ENCODE measurements at places on chromosomes 2 and 18.

GRCh38 chr2:9263428-9263827 lies 56.8 kb downstream of the ASAP2 start:
- no peak for DNase-seq

- DNase-seq, result no peak
Observed at GRCh38 chr18:32771871-32772580, 797 bp downstream of the KLHL14 start.

DNA sequence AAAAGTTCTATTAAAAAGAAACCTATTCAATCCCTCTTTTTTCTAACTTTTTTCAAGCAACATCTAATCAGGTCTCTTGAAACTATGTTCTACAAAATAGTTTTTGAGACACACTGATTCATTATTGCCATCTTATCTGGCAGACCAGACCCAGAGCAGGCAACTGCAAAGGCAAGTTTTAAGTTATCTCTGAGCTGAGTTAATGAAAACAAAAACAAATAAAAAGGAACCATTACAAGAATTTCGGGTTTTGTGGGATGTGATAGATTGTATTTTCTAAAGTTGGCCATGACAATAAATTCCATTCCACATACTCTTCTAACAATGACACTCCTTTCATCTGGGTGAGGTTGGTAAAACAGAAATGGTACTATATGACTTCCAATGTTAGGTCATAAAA lies 15.2 kb upstream of the TWSG1 start:
- no peak for DNase-seq

DNA sequence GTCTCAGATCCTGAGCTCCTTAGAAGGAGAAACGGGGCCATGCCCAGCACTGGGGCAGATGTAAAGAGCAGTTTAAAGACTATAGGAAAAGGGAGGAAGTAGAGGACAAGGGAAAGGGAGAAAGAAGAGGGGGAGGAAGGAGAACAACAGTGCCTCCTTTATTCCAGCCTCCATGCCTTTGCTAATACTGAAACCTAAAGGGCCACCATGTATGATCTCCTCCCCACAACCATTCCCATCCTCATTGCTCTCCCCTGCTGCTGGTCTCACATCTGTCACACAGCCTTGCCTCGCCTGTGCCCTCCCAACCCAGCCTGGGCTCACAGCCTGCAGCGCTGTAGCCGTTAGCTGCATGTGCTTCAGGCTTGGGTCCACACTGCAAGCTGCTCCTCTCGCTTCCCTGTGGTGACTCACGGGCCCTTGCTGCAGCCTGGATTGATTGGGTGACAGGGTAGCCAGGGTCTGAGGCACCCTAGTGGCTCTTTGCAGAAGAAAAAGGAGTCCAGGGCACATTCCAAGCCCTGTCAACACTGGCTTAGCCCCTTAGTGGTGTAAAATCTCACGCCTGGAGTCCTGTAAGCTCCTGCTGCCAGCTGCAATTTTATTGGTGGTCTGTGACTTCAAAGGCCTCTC lies 281.9 kb downstream of the SRBD1 start:
- no peak for DNase-seq

- DNase-seq, result no peak
Observed at GRCh38 chr2:149715005-149715592, 127.5 kb upstream of the MMADHC start.

- DNase-seq, result no peak
Observed at GRCh38 chr2:157269922-157270321, 12.4 kb downstream of the GALNT5 start.

GRCh38 chr2:198036029-198036879 lies 231.9 kb downstream of the PLCL1 start:
- no peak for DNase-seq

DNA sequence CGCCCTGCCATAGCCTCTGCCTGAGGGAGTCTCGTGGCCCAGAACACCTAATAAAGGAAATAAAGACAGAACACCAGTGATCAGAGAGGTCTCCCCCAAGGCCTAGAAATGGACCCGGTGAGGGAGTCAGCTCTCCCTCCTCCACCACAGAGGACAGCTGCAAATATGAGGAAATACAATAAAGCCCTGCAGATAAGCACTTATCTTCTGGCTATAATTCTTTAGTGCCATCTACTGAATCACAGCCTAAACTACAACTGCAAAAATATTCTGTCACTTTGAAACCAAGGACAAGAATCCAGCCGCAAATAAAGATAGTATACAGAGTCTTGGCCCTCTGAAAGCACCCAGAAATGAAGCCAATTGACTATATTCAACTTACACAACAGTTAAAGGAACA lies 42.4 kb upstream of the TACR1 start:
- DNase-seq, result no peak

GRCh38 chr2:74708883-74709282 lies 54.8 kb downstream of the SEMA4F start:
- DNase-seq, result no peak

GRCh38 chr2:227267410-227268115 lies 57.5 kb upstream of the MFF start:
- no peak for DNase-seq

DNA sequence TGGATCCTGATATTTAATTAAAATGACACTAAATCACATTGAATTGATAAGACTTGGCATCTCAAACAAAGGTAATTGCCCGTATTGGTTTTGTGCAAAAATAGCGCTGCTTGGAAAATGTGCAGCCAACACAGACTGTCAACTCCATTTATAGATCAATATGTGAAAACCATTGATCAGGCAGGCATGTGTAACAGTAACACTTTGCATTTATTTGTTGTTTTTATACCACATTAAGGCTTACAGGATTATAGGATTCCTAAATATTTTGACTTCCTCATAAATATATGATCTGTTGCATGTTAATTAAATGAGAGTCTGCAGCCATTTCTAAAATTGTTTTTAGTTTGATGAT lies 30.2 kb downstream of the ARHGAP15 start:
- DNase-seq, result no peak

GRCh38 chr2:48515513-48515985 lies 14.4 kb upstream of the STON1 start:
- DNase-seq, result no peak

GRCh38 chr2:237896507-237896892 lies 37.1 kb downstream of the RAMP1 start:
- DNase-seq, result no peak

- DNase-seq, result no peak
Observed at GRCh38 chr2:62229082-62229605, 33.2 kb downstream of the B3GNT2 start.

DNA sequence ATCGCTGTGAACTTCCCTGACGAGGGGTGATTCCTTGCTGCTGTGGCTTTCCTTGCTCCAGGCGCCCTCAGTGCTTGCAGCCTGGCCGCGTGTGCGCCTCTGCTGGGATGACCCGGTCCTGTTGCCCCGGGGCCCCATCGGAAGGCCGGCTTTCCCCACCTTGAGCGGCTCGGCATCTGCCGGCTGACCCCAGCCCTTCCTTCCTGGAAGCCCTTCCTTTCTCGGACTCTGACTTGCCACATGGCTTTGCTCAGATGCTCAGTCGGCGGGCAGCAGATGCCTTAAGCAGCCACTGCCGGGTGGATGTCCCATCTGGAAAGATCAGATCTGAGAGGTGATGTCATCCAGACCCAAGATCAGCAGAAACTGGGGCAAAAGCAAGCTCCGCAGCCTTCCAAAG lies 100.5 kb upstream of the ODC1 start:
- DNase-seq, result no peak

- no peak for DNase-seq
Observed at GRCh38 chr2:217099561-217099960, 239.7 kb upstream of the TNP1 start.

DNA sequence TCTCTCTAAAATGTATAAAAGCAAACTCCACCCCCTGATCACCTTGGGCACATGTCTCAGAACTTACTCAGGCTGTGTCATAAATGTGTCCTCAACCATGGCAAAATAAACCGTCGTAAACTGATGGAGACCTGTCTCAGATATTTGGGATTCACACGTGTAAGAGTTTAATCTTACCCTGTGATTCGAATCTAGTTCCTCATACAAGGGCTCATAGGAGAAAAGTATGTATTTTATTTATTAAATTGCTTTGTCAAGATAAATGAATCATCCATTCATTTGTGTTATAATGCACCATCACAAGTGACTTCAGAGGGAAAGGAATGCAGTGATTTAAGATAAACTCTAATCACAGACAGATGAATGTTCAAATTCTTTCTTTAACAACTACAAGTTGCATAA lies 712.5 kb upstream of the LRATD1 start:
- DNase-seq, result no peak

- DNase-seq, result no peak
Observed at GRCh38 chr2:72803151-72803550, 22.7 kb downstream of the EXOC6B start.

GRCh38 chr2:26495705-26496297 lies 17.9 kb upstream of the OTOF start:
- DNase-seq, result no peak

DNA sequence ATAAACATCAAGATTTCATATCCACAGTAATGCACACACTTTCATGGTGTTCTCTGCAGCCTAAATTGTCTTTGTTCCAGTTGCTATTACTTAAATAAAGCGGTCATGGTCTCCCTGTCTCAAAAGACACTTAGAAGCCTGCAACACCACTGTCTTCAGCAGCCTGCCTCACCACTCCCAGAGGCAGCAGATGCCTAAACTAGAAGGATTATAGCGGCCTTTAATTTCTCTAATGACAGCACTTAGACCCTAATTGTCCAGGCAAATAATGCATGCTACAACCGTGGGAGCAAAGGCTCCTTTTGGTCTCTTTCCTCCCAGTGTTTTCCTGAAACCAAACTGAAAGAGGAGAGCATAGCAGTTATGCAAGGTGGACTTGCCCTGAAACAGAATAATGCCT lies 248.8 kb upstream of the SLC39A10 start:
- DNase-seq, result no peak

GRCh38 chr18:70068981-70069380 lies 121.3 kb upstream of the CD226 start:
- no peak for DNase-seq

GRCh38 chr2:192159208-192159607 lies 35.5 kb downstream of the TMEFF2 start:
- no peak for DNase-seq

DNA sequence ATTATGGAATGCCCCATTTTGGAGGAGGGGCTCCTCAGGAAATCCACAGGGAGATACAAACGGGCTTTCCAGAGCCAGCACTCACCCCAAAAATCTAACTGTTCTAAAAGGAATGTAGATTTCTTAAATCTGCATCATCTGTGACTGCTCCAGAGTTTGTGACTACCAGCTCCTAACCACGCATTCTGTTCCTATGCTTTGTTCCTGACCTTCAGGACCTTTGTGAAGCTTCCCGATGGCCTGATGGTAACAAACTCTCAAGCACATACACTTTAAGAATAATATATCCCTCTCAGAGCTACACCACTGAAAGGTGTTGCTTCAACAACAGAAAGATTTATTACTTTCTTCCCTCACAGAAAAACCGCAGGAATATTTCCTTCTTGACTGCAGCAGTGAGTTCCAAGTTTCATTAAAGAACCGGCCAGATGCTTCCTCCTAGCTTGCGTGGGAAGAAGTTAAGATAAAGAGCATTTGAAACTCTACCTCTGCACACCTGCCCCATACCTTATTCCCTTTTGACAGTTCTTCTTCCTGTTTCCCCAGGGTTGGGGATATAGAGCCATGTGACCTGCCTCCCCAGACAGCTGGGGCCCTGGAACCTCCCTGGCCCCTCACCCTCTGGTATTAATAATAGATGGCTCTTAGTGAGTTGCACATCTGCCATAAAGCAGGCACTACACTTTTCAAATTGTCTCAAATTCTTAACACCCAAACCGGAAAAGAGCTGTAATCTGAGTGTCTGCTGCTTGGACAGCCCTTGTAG lies 40.2 kb upstream of the EML4 start:
- no peak for DNase-seq

- no peak for DNase-seq
Observed at GRCh38 chr2:39455826-39456225, 18.7 kb upstream of the MAP4K3 start.

- DNase-seq, result no peak
Observed at GRCh38 chr2:237883951-237884446, 24.6 kb downstream of the RAMP1 start.

GRCh38 chr2:133674066-133674432 lies 105.8 kb upstream of the NCKAP5 start:
- no peak for DNase-seq

GRCh38 chr2:10985260-10985659 lies 73.5 kb downstream of the KCNF1 start:
- DNase-seq, result no peak

DNA sequence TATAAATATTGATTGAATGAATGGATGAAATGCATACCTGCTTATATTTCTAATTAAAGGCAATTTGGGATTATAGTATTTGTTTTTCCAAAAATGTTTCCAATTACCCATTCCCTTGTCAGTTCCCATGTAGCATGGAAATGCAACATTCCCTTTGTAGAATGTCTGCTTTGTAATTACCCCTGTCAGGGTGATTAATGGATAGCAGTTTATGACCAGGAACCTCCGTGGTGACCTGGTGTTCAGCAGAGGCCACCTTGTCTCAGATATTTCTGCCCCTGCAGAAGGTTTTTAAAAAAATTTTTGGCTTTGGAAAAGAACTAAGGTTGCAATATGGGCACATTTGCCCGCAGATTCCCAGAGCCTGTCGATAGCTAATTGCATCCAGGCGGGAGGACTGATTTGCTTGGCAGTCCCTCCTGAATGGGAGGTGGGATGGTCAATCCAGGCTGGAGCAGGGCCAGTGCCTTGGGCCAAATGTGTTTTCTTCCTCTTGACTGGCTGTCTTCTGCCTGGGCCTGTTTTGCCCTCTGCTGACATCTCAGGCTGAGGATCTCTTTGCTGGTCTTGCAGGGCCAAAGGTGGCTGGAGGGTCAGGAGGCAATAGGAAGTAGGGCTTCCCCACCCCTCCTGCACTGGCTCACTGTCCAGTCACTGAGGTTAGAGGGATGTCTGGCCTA lies 82.1 kb downstream of the TMEM182 start:
- DNase-seq, result no peak

DNA sequence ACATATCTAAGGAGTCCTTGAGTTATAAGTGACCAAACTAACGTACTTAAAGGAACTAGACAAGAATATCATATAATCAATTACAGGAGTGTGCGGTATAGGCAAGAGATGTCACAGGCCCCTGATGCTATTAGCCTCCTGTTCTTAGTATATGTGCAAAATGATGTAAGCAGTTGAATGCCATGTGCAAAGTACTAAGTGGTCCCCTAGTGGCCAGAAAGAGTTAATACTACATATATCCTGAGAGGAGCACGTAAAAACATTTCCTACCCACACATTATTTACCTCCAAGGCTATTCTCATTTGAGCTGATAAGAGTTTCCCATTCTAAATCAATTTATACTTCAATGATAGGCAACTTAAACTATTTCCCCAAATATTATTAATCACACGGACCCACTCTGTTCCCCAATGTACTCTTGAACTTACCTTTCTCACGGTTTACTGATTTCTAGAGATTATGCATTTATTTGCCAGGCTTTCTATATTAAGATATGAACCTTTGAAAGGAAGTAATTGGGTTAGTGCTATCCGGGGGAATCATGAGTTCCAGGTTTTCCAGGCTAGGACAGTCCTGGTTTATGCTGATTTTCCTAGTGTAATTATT lies 158.0 kb upstream of the KLHL14 start:
- DNase-seq, result no peak

DNA sequence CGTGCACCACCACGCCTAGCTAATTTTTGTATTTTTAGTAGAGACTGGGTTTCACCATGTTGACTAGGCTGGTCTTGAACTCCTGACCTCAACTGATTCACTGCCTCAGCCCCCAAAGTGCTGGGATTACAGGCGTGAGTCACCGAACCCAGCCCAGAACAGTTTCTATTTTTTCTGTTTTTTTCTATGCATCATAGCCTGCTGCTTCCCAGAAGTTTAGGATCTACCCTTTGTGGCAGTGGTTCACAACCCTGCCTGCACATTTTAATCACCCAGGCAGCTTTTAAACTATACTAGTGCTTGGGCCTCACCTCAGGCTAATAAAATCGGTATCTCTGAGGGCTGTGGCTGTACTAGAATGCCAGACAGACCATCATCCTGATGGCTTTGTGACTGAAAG lies 39.7 kb upstream of the SOCS6 start:
- no peak for DNase-seq
